ENCODE measurements at places on chromosomes 2 and 18. TPM values are rescaled to one million over a fixed set of nuclear protein-coding genes. Genes with fewer than 3 reads are reported as not detected.
A peak's percentile ranks its signal among the peaks of the same experiment; 100 is the strongest.

Gene MZT2A
- total RNA-seq = 91.2 TPM

Gene PRKAG3
- not detected for total RNA-seq

DNA sequence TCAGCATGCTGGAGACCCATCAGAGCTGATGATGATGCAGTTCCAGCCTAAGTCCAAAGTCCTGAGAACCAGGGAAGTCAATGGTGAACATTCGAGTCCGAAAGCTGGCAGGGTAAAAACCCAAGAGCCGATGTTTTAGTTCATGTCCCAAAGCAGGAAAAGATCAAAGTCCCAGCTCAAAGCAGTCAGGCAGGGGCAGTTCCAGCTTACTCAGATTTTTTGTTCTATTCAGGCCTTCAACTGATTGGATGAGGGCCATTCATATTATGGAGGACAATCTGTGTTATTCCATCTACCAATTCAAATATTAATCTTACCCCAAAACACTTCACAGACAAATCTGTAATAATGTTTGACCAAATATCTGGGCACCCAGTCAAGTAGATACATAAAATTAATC lies 38.3 kb downstream of the DSEL start:
- no peak overlapping the region for H3K27ac ChIP-seq
- H3K4me1 ChIP-seq = no peaks in the 10 kb centered on the region
- H3K36me3 ChIP-seq = no peaks in the 10 kb centered on the region
- DNase-seq = no peak

DNA sequence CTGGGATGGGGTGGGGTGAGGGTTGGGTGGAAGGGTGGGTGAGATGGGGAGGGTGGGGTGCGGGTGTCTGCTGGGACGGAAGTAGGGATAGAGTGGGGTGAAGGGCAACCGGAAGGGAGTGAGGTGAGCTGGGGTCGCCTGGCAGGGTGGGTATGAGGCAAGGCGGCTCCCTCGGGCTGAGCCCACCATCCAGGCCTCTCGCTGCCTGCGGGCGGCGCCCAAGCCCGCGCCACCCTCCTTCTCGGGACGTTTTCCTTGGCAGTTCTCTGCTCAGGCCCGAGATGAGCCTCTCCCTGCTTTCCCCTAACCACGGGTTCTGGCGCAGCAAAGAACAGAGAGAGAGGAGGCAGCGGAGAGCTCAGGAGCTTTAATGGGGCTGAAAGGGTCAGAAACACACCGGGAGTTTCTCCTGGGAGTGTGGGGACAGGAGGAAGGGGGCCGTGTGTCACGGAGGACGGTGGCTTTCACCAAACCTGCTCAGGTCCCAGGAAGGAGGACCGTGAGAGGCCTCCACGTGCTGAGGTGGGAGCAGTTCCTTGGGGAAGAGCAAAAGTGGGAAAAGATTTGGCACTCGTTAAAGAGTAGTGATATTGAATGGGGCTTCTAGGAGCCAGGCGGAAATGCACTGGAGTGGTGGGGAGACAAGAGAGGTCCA lies 4.1 kb downstream of the FEV start:
- no peaks in the 10 kb centered on the region for H3K27me3 ChIP-seq
- peak overlapping the region; percentile 4 for H3K4me3 ChIP-seq
- no peaks in the 10 kb centered on the region for H3K36me3 ChIP-seq
- H3K4me1 ChIP-seq = peaks cover 15% of the 10 kb centered on the region
- H3K27ac ChIP-seq = no peak overlapping the region

DNA sequence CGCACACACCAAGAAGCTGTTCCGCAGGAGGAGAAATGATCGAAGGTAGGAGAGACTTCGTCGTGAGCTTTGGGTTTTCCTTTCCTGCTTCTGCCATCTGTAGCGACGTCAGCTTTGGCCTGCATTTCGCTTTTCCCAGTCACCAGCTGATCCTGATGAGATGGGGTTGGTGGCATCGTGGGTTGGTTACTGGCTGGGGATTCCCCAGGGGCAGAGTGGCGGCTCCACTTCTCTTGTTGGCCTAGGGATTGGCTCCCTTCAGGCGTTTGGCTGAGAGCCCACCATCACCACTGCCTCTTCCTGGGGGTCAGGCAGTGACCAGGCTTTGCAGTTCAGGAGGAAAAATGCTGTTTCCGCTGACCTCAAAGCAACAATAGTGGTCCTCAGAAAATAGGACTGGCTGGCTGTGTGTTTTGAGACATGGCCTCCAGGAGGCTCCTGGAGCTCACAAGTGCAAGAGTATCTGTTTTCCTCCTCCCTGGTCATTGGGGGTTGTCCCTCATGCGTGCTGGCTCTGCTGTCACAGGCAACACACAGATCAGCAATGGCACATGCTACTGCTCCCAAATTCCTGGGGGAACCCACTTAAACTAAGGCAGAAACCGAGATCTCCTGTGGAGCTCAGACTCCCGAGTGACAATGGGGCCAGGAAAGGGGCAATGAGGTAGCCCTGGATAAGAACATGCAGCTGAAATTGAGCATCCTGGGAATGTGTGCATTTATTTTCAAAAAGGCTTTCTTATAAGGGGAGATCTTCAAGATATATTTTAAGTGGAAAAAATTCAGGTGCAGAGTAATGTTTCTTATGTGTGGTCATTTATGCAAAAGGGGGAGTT lies 173.0 kb downstream of the CTIF start:
- H3K36me3 ChIP-seq = no peaks in the 10 kb centered on the region
- H3K27ac ChIP-seq = no peak overlapping the region
- DNase-seq = no peak
- H3K4me1 ChIP-seq = no peaks in the 10 kb centered on the region
- no peak overlapping the region for H3K4me3 ChIP-seq

DNA sequence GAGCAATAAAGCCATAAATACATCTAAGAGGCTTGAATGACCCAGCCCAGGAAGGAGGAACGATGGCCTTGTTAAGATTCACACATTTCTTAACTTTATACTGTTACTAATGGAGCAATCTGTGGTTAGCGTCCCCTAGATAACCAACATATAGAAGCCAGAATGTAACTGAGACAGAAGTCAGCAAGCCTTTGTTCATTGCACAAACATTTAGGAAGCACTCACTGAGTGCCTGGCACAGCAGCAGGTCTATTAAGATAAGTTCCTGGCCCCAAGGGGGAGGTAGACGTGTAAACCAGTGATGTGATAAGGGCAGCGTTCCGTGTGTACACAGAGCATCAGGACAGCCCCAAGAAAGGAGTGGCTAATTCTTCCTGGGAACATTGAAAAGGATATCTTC lies 63.6 kb upstream of the ATL2 start:
- no peak overlapping the region for H3K4me3 ChIP-seq
- no peaks in the 10 kb centered on the region for H3K27me3 ChIP-seq
- DNase-seq = no peak
- peaks cover 14% of the 10 kb centered on the region for H3K4me1 ChIP-seq
- H3K27ac ChIP-seq = no peak overlapping the region

DNA sequence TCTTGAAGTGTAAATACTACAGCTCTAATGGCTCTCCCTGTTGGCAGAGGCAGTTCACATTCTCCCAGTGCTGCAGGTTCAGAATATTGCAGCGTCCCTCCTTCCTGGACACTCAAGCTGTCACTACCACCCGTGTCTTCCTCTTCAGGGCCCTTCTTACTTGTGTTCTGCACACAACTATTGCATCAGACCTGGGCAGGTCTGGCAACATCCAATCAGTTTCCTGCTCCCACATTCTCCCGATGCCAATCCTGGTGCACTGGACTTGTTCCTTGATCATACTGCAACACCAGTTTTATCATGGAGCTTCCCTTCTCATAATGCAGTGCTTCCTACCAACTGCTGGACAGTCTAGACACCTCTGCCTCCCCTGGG lies 161.5 kb downstream of the CAPN13 start:
- no peaks in the 10 kb centered on the region for H3K27me3 ChIP-seq
- no peak for DNase-seq

GRCh38 chr2:235669983-235670962 lies 176.4 kb downstream of the AGAP1 start:
- peaks cover 7% of the 10 kb centered on the region for H3K4me1 ChIP-seq
- no peaks in the 10 kb centered on the region for H3K27me3 ChIP-seq
- H3K27ac ChIP-seq = no peak overlapping the region
- no peaks in the 10 kb centered on the region for H3K36me3 ChIP-seq
- DNase-seq = peak; percentile 78
